Type B pancreatic cell (in vitro differentiated cells): ENCODE measurements at places on chromosomes 5 and 9.
A peak's percentile ranks its signal among the peaks of the same experiment; 100 is the strongest.

DNA sequence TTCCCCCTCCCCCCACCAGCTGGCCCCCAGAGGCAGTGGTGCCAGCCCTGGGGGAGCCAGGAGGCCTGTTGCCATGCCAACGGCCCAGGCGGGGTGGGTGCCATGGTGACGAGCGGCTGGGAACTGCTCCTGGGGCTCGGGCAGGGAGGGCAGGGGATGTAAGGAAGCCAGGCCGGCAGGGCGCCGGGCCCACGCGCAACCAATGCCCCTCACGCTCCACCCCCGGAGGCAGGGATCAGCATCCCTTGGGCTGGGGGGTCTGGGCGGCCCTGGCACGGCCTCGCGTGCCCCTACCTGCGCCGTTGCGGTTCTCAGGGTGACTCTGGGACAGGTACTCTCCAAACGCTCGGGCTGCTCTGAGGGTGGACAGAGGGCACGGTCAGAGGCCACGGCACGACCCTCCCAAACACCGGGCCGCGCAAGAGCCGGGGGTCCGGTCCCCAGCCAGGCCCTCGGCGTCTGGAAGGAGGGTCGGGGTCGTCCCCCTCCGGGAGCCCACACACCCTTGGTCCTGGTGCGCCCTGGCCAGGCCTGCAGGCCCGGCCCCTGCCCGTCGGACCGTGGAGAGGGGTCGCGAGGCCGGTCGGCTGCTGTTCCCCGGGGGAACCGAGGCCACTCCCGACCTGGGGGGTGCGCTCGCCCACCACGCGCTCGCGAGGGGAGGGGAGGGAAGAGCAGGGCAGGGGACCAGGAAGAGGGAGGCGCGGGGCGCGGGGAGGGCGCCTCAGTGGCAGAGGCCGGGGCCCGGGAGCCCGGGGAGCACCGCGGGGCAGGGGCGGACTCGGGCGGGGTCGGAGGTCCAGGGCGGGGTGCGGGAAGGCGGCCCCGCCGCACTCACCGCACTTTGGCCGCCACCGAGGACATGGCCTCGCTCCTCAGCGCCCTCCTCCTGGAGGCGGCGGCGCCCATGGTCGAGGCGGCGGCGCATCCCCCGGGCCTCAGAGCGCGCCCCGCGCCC, 661 bp downstream of the NSMF start:
- H3K27me3 ChIP-seq: peaks cover 4% of the 10 kb centered on the region
- H3K36me3 ChIP-seq: no peaks in the 10 kb centered on the region
- no peak for DNase-seq
- H3K4me1 ChIP-seq: no peaks in the 10 kb centered on the region

DNA sequence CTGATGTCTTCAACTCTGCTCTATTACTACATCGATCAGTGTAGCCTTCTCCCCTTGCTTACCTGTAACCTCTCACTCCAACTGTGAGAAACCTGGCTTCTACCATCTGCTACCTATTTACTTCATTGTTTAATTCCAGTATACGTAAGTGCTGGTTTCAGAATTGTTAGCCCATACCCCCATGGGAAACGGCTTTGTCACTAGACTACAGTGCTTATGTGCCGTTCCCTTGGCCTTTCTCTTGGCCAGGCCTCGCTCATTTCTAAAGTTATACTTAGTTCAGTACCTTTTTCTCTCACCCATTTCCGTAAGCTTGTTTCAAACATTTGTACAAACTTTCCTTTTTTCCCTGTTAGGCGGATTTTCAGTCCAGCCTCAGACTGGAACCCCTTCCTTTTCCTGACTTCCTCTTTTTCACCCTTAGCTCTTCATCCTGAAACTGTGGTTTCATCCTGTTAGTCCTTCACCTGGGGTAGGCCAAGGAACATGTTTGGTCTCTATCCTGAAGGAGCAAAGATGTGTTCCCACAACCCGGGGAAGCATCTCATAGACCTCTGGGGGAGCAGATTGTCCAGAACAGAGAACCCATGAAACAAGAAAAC, 21.7 kb downstream of the ALG2 start:
- DNase-seq: no peak
- H3K27ac ChIP-seq: no peak overlapping the region
- H3K27me3 ChIP-seq: peaks cover 10% of the 10 kb centered on the region

GRCh38 chr5:143986516-143987212, 174.7 kb downstream of the HMHB1 start:
- peaks cover 4% of the 10 kb centered on the region for H3K36me3 ChIP-seq
- peaks cover 6% of the 10 kb centered on the region for H3K4me1 ChIP-seq
- H3K27me3 ChIP-seq: peaks cover 5% of the 10 kb centered on the region
- H3K4me3 ChIP-seq: no peak overlapping the region
- no peak for DNase-seq
- H3K27ac ChIP-seq: peak overlapping the region; percentile 22

DNA sequence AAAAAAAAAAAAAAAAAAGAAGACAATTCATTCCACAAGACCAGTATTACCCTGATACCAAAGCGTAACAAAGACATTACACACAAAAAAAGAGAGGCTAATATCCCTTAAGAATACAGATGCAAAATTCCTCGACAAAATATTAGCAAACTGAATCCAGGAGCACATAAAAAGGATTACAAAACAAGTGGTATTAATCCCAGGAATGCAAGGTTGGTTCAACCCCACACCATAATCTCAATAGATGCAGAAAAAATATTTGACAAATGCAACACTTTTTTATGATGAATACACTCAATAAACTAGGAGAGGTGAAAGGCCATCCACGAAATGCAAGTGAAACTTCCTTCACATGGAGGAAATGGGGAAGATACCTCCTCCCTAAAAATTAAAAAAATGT, 80.1 kb upstream of the TLR4 start:
- no peaks in the 10 kb centered on the region for H3K4me1 ChIP-seq
- H3K4me3 ChIP-seq: no peak overlapping the region
- DNase-seq: no peak
- no peak overlapping the region for H3K27ac ChIP-seq
- peaks cover 4% of the 10 kb centered on the region for H3K36me3 ChIP-seq

DNA sequence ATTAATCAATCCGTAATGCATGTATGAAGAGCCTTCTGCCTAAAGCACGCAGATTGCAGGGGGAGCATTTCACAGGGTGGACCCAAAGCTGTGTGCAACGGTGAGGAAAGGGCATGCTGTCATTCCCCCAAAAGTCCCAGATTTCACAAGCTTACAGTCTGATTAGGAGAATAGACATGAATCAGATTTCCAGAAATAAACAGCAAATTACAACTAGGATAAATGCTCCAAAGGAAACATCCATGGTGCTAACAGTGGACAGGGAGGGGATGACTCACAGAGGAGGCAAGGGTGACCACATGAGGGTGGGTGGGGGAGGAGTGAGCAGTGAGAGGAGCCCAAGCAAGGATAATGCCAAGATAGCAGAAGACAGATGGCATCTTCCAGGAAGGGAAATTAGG, 258.4 kb upstream of the TAS2R1 start:
- no peak for DNase-seq
- peaks cover 7% of the 10 kb centered on the region for H3K4me1 ChIP-seq
- H3K27me3 ChIP-seq: peaks cover 4% of the 10 kb centered on the region
- H3K4me3 ChIP-seq: no peak overlapping the region
- no peaks in the 10 kb centered on the region for H3K36me3 ChIP-seq
- H3K27ac ChIP-seq: no peak overlapping the region

- no peak overlapping the region for H3K27ac ChIP-seq
- H3K36me3 ChIP-seq: no peaks in the 10 kb centered on the region
- H3K4me3 ChIP-seq: no peak overlapping the region
- DNase-seq: no peak
- no peaks in the 10 kb centered on the region for H3K4me1 ChIP-seq
- no peaks in the 10 kb centered on the region for H3K27me3 ChIP-seq
Measured at GRCh38 chr9:26112724-26113123, 434.5 kb upstream of the TUSC1 start.

GRCh38 chr5:53834500-53834899, 274.1 kb downstream of the NDUFS4 start:
- no peaks in the 10 kb centered on the region for H3K36me3 ChIP-seq
- H3K27me3 ChIP-seq: no peaks in the 10 kb centered on the region
- no peak for DNase-seq
- no peak overlapping the region for H3K27ac ChIP-seq
- no peaks in the 10 kb centered on the region for H3K4me1 ChIP-seq
- H3K4me3 ChIP-seq: no peak overlapping the region
